ENCODE measurements at places on chromosomes 7 and 10.

DNA sequence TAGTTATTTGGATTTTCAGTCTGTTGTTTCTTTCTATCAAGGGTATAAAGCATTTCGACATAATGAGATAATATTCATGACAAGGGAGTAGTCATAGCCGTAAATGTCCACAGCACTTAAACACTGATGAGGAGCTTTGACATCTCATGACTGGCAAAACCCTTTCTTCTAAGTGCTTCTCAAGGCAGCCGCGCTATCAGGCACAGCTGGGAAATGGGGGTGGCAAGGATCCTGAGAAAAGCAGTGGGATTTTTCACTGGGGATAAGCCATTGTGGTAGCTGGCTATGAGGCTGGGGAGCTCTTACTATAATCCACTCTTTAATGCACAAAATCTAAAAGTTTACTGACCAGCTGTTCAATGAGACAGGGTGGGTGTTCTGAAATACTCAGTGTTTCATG lies 493.2 kb upstream of the KLF6 start:
- DNase-seq, result no peak

DNA sequence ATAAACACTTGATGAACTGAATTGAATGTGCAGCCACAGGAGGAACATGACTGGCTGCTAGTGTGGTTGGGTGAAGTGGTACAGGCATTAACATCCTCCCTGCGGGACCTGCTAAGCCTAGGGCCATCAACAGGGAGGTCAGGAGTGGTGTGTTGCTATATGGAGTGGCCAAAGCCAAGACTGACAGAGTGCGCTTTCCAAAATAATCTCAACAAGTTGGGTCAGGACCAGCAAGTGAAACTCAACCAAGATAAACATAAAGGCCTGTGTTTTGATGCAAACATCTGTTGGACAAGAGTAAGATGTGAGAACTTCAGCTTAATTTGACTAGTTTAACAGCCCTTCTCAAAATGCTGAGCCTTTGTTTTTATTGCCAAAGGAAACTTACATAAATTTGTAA lies 97.7 kb downstream of the WDFY4 start:
- DNase-seq, result no peak

DNA sequence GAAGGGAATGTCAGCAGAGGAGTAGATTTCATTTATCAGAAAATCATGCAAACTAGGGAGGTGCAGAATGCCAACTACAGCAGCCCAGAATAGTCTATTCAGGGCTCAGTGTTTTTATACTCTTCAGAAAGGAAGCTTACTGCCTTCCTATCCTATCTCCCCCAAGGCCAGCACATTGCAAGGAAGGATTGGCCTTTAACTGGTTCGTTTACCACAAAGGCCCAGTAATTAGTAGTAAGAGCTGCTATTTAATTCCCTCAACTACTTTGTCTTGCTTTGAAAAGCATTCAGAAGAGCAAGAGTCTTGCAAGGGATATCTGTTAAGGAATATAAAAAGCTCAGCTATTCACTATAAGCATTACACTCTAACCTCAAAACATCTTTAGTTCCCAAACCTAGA lies 86.4 kb upstream of the RNF148 start:
- DNase-seq, result no peak

- no peak for DNase-seq
Measured at GRCh38 chr10:5532307-5532605, 7.5 kb downstream of the CALML3 start.

GRCh38 chr7:2355705-2356008 lies 1.0 kb downstream of the EIF3B start:
- DNase-seq, result no peak

DNA sequence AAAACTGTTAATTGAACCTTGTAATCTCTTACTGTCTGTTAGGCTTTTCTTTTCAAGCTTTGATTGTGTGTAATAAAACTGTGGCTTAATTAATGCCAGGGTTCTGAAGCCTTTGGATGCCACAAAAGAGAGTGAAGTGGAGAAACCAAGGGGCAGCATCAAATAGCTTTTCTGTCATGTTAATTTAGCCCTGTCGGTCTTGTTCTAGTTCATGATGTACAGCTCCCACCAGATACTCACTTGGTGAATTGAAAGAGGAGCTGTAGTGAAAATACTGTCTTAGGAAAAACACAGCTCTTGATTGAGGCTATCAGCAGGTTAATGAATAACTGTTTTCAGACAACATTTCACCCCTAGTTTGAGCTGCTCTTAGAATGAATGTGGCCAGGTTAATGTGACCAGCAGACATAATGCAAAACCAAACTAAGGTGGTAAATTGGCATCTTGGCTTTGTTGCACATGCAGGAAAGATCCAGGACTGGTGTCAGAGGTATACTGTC lies 94.2 kb downstream of the POLL start:
- DNase-seq, result no peak

DNA sequence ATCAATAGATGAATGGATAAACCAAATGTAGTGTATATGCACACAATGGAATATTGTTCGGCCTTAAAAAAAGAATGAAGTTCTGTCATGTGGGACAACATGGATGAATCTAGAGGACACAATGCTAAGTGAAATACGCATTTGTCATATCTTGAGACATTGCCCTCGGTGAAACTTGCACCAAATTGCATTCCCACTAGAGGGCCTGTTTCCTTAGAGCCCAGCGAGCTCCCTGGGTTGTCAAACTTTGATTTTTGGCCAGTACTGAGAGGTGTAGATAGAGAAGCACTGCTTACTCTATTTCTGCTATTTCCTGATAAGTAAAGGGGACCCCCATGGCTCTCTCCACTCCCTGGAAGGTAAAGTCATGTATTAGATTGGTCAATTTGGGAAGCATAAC lies 157.1 kb downstream of the GPAM start:
- DNase-seq, result no peak

DNA sequence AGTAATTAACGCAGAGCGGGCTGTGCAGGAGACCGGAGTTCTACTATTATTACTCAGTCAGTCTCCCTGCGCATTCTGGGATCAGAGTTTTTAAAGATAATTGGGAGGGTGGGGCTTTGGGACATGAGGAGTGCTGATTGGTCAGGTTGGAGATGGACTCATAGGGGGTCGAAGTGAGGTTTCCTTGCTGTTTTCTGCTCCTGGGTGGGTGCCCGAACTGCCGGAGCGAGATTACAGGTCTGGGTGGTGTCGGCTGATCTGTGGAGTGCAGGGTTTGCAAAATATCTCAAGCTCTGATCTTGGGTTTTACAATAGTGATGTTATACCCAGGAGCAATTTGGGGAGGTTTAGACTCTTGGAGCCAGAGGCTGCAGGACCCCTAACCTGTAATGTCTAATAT lies 3.9 kb upstream of the LRRC27 start:
- no peak for DNase-seq

GRCh38 chr10:78980815-78981214 lies 88.0 kb upstream of the ZMIZ1 start:
- DNase-seq, result no peak

DNA sequence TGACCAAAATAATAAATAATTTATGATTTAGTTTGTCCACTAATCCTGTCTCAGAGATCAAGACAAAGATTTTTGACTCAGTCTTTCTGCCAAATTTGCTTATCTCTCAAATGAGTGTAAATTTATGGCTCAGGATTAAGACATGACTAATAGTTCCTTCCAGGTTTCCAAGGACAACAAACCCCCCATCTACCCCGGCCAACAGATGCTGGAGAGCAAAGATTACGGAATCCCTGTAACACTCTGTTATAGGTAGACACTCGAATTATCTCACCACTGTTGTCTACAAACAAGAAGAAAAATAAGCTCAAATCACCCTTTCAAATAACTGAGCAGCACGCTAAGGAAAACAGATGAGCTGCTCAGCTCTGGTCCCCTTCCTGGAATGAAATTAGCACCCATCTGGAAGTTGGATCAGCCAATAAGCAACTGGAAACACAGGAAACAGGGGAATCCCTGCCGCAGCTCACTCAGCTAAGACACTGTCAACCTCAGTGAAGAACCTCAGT lies 56.8 kb upstream of the SVIL start:
- peak; percentile 34 for DNase-seq

- no peak for DNase-seq
Measured at GRCh38 chr10:99057936-99058690, 177.5 kb downstream of the HPSE2 start.

GRCh38 chr10:3887885-3888476 lies 103.0 kb upstream of the KLF6 start:
- DNase-seq, result no peak

DNA sequence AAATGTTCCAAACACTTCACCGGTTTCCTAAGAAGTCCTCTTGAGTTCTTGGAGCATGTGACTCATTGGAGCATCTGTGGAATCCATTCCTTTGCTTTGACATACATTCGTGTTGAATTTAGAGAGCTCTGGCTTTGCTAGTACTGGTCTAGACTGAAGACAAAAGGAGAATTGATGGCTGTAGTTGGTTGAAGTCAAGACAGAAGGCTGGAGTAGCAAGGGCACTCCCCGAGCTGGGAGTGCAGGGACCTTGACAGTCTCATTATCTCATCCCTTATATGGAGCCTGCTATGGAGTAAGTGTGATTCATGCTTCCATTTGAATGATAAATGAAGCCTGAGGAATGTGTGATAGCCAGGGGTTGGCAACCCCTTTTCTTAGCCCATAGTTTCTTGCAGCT lies 1249.1 kb downstream of the TYW1 start:
- no peak for DNase-seq

GRCh38 chr10:44959247-44960087 lies at the start of gene RASSF4:
TSS of gene RASSF4 (plus strand) at chr10:44959802. CDS start at chr10:44970203, 10,401 bp downstream.
- DNase-seq, result peak; percentile 71

GRCh38 chr10:1420661-1421362 lies 316.5 kb downstream of the ADARB2 start:
- no peak for DNase-seq

GRCh38 chr10:77163670-77164348 lies 473.8 kb downstream of the KCNMA1 start:
- DNase-seq, result peak; percentile 84

- DNase-seq, result no peak
Measured at GRCh38 chr7:68078157-68078710, 1081.6 kb downstream of the TYW1 start.

DNA sequence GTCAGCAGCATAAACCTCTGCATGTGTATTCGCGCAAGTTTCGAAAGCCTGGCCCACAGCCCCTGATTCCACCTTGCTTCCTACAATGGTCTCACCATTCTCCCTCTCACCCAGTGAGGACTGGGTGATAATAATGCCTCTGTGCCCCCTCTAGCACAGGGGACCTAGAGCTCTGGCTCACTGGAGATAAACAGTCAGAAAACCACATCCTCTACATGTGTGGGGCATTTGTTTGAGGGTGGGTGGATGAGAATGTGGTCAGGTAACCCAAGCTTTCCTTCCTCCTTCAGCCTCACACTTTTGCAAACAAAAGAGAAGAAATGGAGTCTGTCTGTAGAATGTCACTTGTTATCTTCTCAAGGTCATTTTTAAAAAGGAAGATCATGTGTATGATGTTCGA lies 373.5 kb downstream of the KCNMA1 start:
- no peak for DNase-seq

GRCh38 chr10:12484941-12485805 lies 135.8 kb downstream of the CAMK1D start:
- no peak for DNase-seq

Measured in T1000 (cell line).